ENCODE measurements at places on chromosomes 12 and 14. TPM values are rescaled to one million over a fixed set of nuclear protein-coding genes. Genes with fewer than 3 reads are reported as not detected.

DNA sequence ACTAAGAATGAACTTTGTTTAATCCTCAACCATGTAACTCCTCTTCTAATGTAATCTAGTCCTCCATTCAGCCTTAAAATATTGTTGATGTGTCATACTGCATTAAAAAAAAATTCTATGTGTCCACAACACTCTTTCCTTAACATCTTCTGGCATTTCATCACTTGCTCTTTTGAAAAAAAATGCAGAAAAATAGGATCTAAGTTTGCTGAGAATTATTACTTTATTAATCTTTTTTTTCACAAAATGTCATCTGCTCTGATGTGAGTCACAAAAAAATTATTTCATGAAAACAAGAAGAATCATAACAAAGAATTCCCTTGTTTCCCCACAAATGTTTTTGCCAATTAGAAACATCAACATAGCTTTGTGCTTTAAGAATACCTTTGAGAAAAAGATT, 410.1 kb upstream of the MGAT4C start:
- DNase-seq, result no peak

GRCh38 chr12:52856787-52857186, 8.0 kb upstream of the KRT78 start:
- no peak for DNase-seq

DNA sequence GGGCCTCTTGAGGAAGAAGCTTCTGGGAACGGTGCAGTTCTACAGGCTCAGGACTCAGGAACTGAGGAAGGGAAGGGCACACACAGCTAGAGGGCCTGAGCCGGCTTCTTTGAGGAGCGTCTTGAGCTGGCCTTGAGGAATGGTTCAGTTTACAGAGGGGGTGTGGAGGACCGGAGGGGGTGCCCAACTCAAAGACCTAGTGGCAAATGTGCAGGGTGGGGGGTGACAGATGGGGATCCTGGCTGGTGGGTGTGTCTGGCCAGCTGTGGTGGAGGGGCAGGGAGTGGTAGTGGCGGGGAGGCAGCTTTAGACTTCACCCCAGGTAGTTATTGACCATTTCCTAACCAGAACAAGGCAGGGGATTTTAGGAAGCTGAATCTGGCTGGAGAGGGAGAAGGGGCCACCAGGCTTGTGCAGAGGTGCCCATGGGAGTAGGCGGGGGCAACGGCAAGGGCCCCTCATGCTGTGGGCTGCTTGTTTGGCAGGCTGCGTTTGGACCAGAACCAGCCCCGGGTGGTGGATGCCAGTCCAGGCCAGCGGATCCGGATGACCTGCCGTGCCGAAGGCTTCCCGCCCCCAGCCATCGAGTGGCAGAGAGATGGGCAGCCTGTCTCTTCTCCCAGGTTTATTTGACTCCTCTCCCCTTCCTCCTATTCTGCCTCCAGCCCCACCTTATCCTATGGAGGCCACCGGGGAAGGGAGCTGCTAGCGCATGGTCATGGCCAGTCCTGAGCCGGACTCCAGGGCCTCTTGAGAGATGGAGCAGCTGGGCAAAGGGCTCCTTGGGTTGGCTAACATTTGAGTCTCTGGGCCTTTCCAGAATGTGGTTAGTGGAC, 27.8 kb downstream of the PAPLN start:
- DNase-seq, result no peak

GRCh38 chr12:93442411-93443340, 929 bp upstream of the UBE2N start:
- DNase-seq, result no peak

DNA sequence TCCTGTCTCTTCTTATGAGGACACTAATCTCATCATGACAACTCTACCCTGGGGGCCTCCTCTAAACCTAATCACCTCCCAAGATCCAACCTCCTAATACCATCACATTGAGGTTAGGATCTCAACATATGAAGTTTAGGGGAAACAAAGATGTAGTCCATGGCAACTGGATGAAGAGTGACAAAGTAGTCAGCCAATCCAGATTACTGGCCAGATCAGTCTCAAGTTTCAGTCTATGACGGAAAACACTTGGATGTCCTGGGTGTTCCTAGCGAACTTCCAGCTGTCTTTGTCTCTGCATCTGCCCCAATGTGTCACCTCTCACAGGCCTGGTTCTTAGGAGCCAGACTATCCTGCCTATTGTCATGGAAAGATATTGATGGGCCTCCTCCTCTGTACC, 630.8 kb downstream of the AACS start:
- no peak for DNase-seq

- DNase-seq, result no peak
Observed at GRCh38 chr12:13163868-13164635, 32.5 kb upstream of the EMP1 start.

DNA sequence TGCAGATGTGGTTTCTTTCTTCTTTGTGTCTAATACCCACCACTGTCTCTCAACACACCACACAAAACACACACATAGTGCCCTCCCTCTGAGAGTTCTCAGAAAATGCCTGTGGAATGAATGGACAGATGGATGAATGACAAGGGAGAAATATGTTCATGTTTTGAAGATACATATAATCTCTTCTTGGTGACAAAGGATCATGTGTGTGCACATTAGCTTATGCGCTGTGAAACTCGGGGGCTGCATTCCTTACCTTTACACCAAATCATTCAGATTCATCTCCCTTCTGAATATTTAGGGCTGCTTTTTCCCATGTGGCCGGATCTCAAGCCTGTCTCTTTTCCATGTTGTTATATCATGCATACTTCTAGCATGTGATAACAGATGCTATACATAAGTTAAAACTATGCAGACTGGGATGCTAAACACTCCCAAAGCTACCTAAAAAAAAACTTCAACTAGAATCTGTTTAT, 111.4 kb downstream of the EPS8 start:
- DNase-seq, result no peak

- no peak for DNase-seq
Observed at GRCh38 chr12:46354802-46355199, 17.8 kb downstream of the SLC38A2 start.

GRCh38 chr12:82434392-82434911, 76.1 kb downstream of the METTL25 start:
- no peak for DNase-seq

DNA sequence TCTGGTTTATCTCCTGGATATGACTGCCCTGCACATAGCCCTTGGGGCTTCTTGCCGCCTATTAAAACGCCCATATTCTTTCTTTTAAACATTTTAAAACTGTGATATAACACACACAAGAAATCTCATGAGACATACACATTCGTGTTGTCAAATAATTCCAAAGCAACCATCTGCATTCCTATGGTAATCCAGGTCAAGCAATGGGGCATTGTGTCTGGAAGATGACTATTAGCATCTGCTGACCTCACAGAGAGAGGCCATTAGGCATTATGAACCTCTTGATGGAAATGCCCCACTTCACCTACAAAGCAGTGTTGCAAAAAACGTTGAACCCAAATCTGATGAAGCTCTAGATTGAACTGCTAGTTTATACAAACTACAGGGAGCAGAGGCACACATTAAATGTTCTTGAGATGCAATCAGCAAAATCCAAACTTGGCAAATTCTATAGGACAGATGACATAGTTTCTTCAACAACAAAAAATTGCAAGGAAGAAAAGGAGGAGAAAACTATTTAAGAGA, 513.8 kb upstream of the CCDC196 start:
- no peak for DNase-seq

GRCh38 chr14:85527445-85528035, 2.4 kb upstream of the FLRT2 start:
- no peak for DNase-seq

GRCh38 chr14:68131907-68132306, 312.3 kb downstream of the RAD51B start:
- DNase-seq, result no peak

GRCh38 chr12:52074971-52075724, 4.4 kb upstream of the SMIM41 start:
- no peak for DNase-seq

DNA sequence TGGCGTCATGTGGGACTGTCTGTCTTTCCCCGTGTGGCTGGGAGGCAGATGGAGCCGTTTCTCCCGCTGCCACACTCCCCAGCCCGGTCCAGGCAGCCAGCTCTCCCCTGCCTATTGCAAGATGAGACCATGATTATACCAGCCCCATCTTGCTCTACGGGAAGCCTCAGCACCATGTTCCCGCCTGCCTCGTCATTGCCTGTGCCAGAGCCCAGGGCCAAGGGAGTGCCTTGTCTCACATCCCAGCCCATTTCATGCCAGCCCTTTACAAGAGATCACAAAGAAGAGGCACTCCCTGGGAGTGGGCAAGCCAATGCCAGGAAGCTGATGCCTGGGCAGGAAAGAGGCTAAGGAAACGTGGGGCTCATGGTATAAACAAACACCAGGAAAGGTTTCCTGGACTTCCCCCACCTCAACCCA, 23.9 kb downstream of the GPR68 start:
- DNase-seq, result no peak

DNA sequence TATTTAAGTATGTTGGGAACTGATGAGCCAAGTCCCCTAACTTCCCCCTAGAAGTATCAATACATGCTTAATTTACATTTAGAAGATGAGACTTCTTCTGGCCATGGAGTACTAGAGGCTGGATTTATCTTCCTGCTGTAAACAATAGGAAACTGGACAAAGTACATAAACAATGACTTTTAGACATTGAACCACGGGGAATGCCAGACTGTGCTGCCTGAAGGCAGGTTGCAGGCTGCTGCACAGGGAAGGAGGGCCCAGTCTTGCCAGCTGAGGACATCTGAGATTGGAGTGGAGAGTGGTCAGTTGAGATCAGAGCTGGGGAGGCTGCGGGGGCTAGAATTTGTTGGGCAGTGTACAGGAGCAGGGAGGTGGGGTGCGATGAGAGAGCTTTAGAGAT, 24.5 kb upstream of the ISM2 start:
- DNase-seq, result no peak

DNA sequence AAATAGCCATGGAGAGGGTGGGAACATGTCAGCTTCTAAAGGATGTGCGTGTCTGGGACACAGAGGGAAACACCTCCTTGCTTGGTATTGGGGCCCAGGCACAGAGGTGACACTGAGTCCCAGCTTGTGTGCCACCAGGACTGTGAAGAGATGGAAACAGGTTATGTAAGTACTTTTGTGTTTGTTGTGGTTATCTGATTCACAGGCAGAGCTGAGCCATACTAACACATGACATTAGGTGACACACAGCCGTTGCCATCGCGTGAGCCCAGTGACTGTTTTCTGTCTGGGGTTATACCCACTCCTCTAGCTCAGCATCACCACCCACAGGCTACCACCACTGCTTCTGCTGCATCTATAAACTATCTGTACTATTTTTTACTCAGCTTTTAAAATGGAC, 12.1 kb upstream of the FLVCR2 start:
- no peak for DNase-seq

DNA sequence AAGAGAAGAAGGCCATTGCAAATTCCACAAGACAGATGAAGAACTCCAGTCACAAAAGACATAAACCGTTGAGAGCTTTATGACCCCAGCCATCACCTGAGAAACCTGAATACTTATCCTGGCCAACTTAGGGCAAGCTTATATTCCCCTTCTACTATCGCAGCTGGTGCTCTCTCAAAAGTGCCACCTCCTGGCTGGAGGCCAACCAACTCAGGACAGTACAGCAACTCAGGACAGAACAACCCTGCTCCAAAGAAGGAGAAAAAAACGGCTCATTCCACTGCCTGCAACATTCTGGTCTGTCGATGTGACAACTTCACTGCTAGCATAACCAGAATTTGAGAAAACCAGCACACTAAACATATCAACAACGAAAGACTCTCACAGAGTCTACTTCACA, 9.7 kb upstream of the KRT6B start:
- no peak for DNase-seq

DNA sequence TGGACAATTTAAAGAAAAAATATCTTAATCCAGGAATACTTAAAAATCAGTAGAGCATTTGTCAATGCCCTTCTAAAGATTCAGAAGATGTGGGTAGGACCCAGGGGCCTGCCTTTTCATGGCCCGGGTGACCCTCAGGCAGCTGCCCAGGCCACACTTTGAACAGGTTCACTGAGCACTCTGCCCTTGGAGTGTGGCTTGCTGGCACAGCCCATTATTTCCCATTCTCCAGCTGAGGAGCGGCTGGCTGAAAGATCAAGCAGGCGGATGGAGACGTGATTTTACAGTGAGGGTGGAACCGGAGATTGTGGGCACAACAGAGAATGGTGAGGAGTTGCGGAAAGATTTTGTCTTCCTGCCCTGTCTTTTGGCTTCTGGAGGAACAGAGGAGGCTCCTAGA, 7.1 kb upstream of the PRPH start:
- no peak for DNase-seq

- DNase-seq, result no peak
Observed at GRCh38 chr12:77064896-77065360, 441 bp downstream of the E2F7 start.

DNA sequence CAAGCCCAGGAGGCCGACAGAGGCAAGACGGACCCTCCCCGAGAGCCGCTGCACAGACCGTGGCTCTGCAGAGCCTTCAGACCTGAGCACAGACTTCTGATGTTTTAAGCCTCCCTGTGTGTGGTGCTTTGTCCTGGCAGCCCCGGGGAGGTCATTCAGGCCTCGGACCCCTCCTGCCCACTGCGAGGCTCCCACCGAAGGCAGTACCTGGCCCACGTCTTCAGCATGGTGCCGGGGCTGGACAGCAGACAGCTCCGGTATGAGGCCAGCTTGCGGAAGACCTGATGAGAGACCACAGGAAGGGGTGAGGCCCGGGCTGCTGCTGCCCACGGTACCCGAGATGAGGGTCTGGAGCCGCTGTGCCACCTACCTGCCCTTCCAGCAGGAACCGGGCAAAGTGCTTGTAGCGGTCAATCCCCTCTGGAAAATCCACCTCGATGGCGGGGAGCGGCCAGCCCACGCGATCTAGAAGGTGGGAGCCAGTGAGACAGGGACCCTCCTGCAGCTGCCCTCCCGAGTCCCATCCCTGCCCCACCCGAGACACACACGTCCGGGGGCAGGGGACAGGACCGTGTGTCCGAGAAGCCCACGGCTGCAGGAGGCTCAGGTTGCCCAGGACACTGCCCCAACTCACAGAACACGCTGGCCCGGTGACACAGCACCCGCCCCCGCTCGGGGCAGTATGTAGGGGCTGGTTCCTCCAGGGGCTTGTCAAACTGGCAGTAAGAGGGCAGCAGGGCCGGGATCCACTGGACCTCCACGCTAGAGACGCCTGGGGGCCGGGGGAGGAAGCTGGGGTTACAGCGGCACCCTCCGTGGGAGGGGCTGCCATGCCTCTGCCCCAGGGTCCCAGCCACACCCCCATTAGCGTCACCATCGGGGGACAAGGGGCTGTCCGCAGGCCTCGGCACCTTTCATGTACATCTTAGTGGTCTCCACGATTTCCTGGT, 35.6 kb upstream of the UBC start:
- no peak for DNase-seq

DNA sequence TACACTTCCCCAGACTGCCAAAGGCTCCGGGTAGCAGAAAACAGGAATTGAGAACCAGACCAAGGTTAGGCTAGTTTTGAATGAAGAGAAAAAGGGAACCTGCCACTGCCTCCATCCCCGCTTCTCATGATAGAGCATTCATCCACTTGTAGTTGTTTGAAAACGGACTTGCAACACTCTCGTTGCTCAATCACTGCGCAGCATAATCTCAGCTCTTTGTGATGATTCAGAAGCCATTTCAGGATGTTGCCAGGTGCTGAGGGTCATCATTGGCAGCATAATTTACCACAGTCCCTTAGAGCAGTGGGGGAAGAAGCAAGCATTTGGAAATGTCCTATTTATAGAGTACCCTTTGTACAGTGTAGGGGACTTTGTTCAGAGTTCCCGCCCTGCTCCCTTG, 25.6 kb downstream of the KCNK13 start:
- DNase-seq, result no peak

- peak; percentile 89 for DNase-seq
Observed at GRCh38 chr14:74712499-74713394, at the start of the genes AREL1 and FCF1. AREL1 (minus strand) TSS chr14:74713080; CDS start chr14:74685615, 27,465 bp downstream. FCF1 (plus strand) TSS chr14:74713144; CDS start chr14:74713198, 54 bp downstream.

SLC10A1 gene
- polyA plus RNA-seq, result 0.08 TPM

PTPRB gene
- polyA plus RNA-seq, result 23.2 TPM

FOXN4 gene
- 1.8 TPM for polyA plus RNA-seq

C12orf60 gene
- 4.7 TPM for polyA plus RNA-seq

Measured in right renal pelvis (tissue), 4 donors.